ENCODE measurements at places on chromosomes 12 and 14.
A peak's percentile ranks its signal among the peaks of the same experiment; 100 is the strongest.

DNA sequence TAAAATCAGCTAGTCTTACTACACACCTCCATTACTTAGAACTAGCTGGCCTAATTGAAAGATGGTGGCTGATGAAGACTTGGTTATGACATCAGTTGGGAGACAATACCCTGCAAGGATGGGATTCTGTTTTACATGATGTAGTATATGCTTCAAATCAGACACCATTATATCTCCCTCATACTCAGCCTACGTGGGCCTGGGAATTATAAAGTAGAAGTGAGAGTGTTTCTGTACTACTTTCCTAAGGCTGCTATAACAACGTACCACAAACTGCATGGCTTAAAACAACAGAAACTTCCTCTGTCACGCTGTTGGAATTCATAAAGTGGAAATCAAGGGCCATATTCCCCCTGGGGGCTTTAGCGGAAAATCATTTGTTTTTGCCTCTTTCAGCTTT, 190.4 kb downstream of the PAH start:
- no peak for DNase-seq

DNA sequence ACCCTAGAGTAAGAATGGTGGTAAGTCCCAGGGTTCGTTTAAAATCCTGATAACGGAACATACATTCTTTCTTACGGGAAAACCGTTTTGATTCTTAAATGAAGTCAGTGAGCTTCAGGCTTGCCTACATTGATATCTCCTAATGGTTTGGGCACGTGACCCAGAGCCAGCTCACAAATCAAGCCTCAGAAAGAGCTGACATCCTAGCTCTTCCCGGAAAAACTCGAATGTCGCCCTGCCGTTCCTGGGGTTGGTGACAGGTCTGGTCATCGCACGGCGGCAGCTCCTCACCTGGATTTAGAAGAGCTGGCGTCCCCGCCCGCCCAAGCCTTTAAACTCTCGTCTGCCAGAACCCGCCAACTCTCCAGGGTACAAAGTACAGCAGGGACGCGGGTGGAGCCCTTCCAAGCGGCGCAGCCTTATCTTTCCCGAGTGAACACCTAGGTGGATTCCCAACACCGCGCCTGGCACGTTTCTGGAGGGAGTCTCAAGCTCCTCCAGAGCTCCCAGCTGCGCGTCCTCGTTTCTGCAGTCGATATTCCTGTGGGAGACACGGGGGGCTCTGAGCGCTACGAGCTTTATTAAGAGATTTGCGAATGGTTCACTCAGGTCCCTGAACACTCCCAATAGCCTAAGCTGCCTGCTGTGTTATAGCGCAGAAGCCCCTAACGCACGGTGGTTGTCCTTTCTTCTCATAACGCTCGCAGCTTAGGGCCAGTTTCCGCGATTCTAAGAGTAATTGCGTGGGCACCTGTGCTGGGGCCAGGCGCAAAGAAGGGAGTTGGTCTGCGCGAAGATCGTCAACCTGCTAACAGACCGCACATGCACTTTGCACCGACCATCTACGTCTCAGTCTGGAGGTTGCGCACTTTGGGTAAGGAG, at the start of gene SSTR1:
Gene SSTR1 (plus strand): TSS at position 169 of the 882 bp plus-strand sequence. CDS start 1,486 bp downstream, outside the sequence.
- peak; percentile 56 for DNase-seq

DNA sequence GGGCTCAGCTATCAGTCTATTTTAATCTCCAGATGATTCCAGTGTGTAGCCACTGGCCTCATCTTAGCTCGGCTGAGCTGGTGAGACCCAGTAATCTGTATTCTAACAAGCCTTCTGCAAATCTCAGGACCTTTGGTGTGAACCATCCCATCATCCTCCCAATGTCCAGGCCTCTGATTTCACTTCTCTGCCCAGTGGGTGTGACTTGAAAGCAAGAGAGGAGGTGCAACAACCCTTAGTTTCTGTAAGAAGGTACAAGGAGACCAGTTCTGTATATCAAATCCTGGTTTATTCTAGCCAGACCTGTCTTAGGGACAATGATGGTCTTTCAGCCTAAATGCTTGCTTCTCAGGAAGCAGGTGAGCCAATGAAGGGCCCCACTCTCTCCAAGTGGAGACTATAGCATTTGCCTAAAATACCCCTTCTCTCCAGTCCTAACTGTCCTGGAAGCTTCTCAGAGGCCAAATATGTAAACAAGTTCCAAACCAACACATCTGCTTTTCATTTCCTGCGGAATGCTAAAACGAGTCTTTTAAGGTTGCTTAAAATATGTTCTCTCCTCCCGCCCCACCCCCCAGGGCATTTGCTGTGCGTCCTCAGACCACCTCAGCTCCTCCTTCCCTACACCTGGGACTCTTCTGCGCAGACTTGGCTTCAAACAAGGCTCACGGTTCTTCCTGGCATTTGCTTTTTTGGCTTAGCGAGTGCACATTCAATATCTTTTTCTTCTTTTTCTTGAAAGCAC, 78.4 kb upstream of the FUT8 start:
- peak; percentile 83 for DNase-seq

DNA sequence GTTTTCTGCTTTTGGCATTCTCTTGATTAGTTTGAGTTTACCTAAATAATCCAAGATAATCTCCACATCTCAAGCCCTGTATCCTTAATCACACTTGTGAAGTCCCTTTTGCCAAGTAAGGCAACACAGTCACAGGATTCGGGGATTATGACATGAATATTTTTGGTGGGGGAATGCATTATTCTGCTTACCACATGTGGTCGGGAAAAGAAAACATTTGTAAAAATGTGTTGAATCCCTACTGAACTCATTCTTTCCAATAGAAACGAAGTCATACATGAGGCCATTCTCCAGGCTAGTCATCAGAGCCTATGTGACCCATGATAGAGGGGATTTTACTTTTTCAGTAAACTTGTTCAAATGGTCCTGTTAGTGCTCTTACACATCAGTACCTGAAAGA, 58.5 kb upstream of the PRICKLE1 start:
- peak; percentile 1 for DNase-seq

DNA sequence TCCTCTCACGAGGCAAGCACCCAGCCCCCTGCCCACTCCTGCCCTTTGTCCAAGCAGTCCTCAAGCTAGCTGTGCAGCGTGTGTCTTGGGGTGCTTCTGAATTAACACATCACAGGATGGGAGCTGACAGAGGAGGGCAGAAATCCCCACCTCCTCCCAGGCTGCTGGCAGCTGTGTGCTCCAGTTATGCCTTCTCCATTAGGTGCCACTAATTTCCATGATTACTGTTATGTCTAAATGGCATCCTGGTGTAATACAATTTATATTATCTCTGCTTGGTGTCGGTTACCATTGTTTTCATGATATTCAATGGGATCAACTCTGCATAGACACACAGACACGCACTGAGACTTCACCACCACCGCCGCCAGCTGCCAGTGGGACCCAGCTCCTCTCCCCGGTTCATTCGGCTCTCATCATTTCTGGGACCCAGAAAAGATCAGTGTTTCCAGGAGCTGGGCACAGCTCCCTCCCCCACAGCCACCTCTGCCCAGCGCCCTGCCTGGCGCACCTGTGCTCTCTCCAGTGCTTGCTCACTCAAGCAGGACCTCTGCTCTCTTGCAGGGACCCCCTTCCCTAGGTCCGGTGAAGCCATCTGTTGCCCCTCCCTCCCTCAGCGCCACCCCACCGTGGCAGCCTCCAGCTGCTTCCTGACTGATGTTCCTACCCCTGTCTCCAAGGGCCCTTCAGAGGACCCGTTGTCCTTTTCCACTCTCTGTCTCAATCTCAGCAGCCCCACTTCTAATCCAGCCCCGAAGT, 167.5 kb upstream of the FKBP4 start:
- no peak for DNase-seq

GRCh38 chr12:12018454-12018853, 52.3 kb upstream of the BCL2L14 start:
- peak; percentile 21 for DNase-seq
